Stimulated activated CD4-positive, alpha-beta T cell treated with anti-CD3 and anti-CD28 coated beads, TNF-alpha, amount 100 ng/mL, for 48 hours (primary cell): ENCODE measurements at places on chromosomes 16 and 17.
A peak's percentile ranks its signal among the peaks of the same experiment; 100 is the strongest.

- DNase-seq, result no peak
Measured at GRCh38 chr17:56305007-56305406, 151.7 kb downstream of the ANKFN1 start.

DNA sequence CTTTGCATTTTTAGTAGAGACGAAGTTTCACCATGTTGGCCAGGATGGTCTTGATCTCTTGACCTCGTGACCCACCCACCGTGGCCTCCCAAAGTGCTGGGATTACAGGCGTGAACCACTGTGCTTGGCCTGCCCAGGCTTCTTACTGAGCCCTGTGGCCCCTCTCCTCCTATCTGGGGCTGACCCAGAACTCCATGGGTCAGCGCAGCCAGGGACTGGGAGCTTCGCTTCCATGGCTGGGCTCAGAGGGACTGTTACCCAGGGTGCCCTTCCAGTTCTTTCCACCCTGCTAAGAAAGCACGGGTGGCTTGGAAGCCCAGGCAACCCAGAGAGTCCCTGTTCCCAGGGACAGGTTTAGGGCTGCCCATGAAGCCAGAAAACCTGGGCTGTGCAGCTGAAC lies 28.2 kb downstream of the SHISA6 start:
- no peak for DNase-seq

DNA sequence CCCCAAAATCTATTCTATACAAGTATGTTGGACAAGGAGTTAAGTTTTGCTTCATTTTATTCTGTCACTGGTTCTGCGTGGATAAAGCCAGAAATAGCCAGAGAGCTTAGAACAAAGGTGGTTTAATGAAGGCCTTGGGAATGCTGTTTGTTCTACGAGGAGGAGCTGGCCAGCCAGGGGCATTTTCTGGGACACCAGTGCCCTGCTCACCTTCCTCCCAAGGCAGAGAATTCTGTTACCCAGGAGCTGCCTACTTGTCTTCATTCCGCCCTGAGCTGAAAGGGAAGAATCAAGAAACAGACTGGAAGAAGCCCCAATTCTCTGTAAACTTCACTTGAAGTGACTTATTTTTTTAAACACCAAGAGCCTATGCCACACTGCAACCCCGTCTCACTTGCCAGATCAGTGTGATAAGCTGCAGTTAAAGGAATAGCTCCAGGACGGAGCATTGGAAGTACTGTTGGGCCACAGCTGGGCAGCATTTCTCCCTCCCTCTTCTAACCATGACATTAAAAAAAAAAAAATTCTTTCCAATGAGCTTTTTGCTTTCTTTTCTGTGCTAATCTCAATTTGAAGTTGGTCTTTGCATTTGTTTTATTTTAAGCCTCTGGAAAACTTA lies 149.8 kb upstream of the DYNLRB2 start:
- DNase-seq, result no peak

DNA sequence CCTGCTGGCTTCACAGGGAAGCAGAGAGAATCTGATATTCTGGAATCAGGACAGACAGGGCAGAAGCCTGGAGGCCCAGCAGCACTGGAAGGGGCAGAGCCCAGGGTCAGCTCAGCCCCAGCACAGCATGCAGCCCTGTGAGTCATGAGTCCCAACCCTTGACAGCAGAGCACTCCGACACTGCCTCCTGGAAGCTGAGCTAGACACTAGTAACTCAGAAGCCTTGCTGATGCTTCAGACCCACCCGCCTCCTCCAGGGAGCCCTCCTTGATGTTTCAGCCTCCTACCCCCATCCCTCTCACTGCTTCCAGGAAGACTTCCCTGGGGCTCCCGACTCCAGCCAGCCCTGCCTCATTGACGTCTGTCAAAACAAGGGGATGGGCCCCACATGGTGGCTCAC lies 6.9 kb downstream of the CAMKK1 start:
- DNase-seq, result no peak

GRCh38 chr16:79365702-79366101 lies 234.8 kb downstream of the MAF start:
- no peak for DNase-seq

DNA sequence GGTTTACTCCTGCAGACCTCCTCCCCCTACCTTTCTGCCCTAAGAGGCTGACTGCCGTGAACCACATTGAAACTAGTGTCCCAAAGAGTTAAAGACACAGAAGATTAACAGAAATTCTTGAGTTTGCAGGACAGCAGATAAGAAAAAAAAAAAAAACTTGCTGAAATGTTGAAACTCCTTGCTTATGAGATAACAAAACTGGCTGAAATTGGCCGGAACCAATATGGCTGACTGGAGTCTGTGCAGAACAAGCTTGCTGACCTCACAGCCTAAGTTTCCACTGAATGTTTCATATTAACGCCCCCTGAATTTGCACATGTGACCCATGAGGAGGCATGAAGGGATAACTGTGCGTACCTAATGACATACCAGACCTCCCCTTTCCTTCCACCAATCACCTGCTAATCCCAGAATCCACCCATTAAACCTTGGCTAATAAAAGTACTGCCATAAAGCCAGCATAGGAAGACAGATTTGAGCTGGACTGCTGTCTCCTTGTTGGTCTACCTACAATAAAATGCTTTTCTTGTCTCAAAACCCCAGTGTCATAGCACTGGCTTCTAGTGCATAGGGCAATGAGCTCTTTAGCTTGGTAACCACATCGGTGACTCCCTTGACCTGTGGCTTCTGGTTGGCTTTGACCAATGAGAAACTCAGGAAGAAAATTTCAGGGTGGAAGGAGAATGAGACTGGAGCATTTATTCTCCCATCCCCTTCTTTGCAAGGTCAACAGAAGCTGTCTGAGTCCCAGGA lies 80.1 kb downstream of the PMP22 start:
- DNase-seq, result no peak

GRCh38 chr16:16146380-16147315 lies 76.6 kb downstream of the ABCC6 start:
- no peak for DNase-seq

DNA sequence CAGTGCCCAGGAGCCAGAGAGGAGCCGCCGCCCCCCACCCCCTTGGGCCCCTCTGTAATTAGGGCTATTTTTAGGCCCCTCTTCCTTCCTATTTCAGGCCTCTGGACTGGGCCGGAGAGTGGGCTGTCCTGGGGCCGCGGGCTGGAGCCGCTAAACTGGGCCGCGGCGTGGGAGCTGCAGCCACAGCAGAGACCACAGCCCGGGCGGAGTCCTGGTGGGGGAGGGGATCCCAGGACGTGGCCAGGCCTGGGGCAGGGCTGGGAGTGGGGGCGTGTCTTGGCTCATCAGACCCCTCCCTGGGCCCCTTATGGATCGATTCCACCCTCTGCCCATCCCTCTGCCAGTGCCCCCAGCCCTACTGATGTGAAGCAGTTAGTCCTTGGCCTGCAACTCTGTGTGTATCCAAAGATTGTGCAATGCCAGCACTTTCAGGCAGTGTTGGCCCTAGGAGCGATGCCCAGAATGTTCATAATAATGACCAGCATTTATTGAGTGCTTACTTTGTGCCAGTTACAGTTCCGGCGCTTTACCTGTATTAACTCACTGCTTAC lies 15.0 kb upstream of the TAC4 start:
- no peak for DNase-seq

- no peak for DNase-seq
Measured at GRCh38 chr16:15732416-15732815, 82.4 kb downstream of the NDE1 start.

GRCh38 chr17:58932956-58933355 lies 173.7 kb downstream of the TRIM37 start:
- no peak for DNase-seq

- no peak for DNase-seq
Measured at GRCh38 chr17:83190004-83190385, 110.6 kb downstream of the METRNL start.

DNA sequence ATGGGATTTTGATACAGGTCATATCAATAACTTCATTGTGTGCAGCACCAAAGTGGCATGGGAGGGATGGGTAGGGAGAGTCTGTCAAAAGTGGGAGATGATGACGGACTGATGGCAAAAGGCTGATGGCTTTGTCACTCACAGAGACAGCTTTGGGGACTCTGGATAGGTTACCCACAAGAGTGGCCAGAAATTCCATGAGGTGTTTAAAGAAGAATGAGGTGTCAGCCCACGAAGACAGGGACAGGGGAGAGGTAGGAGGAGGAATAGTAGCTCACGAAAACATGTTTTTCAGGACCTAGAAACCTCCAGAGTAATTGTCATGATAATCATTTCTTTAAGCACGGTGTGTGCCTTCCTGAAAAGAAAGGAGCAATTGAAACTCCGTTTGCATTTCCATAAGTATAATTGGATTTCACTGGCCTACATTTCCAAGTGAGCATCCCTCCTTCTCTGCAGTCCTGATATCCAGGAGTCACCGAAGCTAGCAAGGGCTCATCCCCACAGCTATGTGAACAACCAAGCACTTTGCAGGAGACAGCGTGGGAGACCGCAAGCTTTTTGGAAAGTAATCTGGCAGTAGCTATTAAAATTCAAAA lies 60.0 kb downstream of the HSD17B2 start:
- DNase-seq, result no peak

- peak; percentile 46 for DNase-seq
Measured at GRCh38 chr16:84175350-84176081, 11.3 kb downstream of the TAF1C start.

- DNase-seq, result no peak
Measured at GRCh38 chr17:14197586-14197985, 39.1 kb downstream of the CDRT15 start.

DNA sequence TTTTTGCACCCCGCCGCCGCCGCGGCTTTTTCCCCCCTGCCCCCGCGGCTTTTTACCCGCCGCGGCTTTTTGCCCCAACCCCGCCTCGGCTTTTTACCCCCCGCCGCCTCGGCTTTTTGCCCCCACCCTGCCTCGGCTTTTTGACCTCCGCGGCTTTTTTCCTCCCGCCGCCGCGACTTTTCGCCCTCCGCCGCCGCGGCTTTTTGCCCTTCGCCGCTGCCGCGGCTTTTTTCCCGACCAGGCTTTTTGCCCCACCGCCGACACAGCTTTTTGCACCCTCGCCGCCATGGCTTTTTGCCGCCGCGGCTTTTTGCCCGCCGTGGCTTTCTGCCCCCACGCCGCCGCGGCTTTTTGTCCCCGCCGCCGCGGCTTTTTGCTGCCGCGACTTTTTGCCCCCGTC lies 137.0 kb upstream of the TP53TG3D start:
- no peak for DNase-seq

- DNase-seq, result no peak
Measured at GRCh38 chr17:44972953-44973352, 4.8 kb upstream of the C1QL1 start.

DNA sequence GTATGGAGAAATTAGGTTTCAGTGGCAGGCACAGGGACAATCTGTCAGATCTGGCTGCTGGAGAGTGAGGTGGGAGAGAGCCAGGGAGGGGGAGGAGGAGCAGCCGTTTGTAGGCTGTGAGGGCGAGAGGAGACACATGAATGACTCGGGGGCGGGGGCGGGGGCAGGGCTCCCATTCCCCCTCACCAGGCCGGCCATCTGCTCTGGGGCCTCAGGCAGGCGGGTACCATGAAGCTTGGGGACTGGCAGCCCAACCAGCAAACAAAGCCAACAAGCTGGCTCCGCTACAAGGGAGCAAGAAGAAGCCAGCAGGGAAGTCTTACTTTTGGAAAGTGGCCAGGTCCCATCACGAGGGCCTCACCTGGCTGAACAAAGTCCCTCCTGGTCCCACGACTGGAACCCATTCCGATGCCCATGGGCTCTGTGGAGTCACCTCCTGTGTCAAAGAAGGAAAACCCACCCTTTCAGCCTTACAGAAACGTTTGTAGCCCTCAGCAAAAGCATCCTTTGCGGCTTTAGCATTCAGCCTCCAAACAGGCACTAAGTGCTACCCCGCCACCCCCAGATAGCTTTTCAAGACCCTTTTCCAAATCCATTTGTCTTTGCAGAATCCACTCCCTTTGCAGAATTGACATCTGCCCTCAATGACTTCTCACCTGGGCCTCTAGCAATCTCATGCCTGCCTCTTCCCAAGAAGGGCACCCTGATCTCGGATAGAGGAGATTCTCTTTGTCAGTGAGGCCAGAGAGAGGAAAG lies 9.2 kb upstream of the SSTR2 start:
- no peak for DNase-seq

GRCh38 chr17:70369391-70369790 lies 200.1 kb downstream of the KCNJ2 start:
- no peak for DNase-seq

- no peak for DNase-seq
Measured at GRCh38 chr17:57629470-57629869, 115.6 kb downstream of the CCDC182 start.

DNA sequence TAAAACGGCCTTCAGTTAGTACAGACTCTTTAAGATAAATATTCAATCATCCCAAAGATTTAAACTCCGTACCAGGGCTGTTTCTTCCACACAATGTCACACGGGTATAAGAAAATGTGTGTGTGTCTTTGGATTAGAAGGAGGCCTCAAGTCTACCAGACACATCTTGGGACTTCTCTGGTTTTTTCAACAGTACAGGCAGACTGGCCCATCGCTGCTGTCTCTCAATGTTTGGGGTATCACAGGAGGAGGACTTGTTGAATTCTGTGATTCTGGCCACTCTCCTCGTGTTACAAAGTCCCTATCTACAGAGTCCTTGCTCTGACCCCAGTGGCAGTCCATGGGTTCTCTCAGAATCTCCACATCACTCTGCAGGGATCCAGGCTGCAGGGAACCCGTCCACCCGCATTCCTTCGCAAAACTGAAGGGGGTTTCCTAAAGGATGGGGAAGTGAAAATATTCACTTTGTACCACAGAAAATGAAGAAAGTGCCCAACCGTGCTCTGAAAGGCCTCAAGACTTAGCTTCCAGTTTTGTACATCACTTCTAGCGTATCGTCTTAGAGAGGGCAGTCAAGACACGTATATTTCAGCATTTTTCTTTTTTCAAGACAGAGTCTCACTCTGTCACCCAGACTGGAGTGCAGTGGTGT lies 373.2 kb downstream of the NPIPA8 start:
- DNase-seq, result no peak

- DNase-seq, result no peak
Measured at GRCh38 chr16:84243732-84244131, 3.9 kb upstream of the KCNG4 start.

DNA sequence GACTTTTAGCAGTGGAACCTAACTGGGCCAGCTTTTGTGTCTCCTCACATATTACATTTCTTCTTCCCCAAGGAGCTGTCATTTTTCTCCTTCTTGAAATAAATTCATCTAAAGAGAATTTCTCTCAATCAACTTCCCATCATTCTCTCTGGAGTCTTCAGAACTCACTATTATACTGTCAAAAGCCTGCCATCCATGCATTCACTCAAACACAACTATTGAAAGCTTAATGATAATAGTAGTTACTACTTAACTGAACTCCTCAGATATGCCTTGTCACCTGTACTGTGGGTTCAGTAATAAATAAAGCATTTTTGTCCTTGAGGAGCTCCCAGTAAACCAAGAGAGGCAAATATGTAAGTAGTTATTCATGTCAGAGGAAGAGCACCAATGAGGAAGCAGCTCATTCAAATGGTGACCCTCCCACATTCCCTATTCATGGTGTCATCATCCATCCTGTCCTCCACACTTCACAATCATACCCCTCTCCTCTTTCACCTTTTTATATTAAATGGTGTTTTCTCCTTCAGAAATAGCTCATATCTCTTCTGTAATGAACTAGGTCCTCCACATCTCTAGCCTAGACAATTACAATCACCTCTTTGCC lies 162.6 kb downstream of the CA10 start:
- no peak for DNase-seq

- DNase-seq, result no peak
Measured at GRCh38 chr17:74814453-74814852, 38.3 kb upstream of the NAT9 start.
